Astrocyte (in vitro differentiated cells and primary cell): ENCODE measurements at places on chromosomes 16 and 17. TPM values are rescaled to one million over a fixed set of nuclear protein-coding genes. Genes with fewer than 3 reads are reported as not detected.

The CCDC182 gene
- total RNA-seq = not detected in 2 replicates

The GPR179 gene
- total RNA-seq = 0.07 and 0.10 TPM in 2 replicates

GRCh38 chr17:10798332-10798749, 5.6 kb downstream of the TMEM238L start:
- DNase-seq = no peak

DNA sequence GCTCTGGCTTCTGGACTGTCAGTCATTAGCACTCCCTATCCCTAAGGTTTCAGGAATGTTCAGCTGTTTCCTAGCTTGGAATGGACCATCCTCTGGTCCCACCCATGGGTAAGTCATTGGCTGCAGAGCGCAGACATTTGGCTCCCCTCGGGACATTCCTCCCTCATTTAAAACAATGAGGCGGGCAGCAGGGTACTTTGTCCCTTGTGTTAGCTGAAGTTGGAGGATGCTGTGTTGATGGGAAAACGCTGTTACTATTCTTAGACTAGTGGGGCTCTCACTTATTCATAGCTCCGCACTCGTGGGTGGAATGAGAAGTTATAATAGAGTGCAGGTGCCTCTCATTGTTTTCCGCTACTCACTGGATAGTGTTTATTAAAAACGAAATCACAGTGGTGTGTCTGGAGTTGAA, 673.8 kb downstream of the WWOX start:
- DNase-seq = no peak

GRCh38 chr17:2058586-2059546, 4.0 kb downstream of the HIC1 start:
- DNase-seq = no peak

DNA sequence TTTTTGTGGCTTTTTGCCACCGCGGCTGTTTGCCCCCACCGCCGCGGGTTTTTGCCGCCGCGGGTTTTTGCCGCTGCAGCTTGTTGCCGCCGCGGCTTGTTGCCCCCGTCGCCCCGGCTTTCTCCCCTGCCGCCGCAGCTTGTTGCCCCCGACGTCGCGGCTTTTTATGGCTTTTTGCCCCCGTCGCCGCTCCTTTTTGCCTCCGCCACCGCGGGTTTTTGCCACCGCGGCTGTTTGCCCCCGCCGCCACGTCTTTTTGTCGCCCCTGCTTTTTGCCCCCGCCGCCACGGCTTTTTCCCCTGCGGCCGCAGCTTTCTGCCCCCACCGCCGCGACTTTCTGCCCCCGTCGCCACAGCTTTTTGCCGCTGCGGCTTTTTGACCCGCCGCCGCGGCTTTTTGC, 149.5 kb downstream of the KCNJ18 start:
- no peak for DNase-seq

DNA sequence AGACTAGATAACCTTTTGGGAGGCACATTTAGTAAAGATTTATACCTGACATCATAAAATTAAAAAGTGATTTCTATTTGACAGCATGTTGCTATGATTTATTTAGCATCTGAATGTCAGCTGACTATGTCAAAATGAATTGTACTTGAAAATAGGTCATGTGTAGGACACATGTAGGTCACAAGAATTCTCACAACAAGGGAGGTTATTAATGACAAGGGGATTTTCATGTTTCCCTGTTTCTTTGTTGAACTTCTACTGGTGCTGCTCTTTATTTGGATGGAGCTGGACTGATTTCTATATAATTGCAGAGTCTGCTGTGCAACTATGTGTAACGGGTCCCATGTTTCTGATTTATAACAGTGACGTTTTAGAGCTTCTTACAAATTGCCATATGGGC, 144.4 kb downstream of the CNTNAP4 start:
- DNase-seq = no peak

DNA sequence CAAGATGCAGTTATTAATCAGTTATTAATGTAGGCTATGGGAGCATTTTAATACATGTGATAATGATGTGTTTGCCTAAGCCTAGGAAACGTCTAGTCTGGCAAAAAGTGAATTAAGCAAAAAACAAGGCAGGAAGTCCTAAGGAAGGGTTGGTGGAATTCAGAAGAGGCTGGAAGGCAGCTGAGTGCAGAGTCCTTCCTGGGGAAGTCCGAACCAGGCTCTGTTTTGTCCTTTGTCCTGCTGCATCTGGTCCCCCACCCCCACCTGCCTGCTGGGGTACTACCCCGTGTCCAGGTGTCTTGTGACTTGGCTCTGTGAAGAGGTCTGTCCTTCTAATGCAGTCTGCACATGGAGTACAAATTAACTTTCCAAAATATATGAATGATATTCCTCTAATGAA, 1.5 kb upstream of the MYH10 start:
- no peak for DNase-seq
